ENCODE measurements at places on chromosomes 4 and X. TPM values are rescaled to one million over a fixed set of nuclear protein-coding genes. Genes with fewer than 3 reads are reported as not detected.
A peak's percentile ranks its signal among the peaks of the same experiment; 100 is the strongest.

GRCh38 chr4:4470208-4470607 is 71.6 kb downstream of the STX18 start:
- no peaks in the 10 kb centered on the region for H3K27me3 ChIP-seq
- no peak overlapping the region for H3K27ac ChIP-seq
- H3K36me3 ChIP-seq, result peaks cover 65% of the 10 kb centered on the region

DNA sequence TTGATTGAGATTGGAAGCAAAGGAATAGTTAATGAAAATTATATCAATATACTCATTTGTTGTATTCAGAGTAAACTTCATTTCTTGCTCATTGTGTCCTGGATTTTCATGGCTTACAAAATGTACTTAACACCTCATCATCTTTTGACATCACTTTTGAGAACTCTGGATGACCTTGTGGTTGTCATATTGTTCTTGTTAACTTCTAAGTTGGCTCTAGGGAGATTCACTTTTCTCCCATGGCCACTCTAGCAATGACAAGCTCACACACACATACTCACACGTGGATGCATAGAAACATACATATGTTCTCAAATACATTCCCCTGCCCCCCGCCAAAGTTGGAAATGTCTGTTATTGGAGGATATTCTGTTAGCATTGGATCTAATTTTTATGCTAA is 15.3 kb downstream of the PHEX start:
- no peaks in the 10 kb centered on the region for H3K4me1 ChIP-seq
- no peaks in the 10 kb centered on the region for H3K36me3 ChIP-seq
- no peak overlapping the region for H3K4me3 ChIP-seq
- H3K27ac ChIP-seq, result no peak overlapping the region
- H3K27me3 ChIP-seq, result no peaks in the 10 kb centered on the region

GRCh38 chr4:80139671-80140070 is 57.6 kb upstream of the PRDM8 start:
- peaks cover 33% of the 10 kb centered on the region for H3K4me1 ChIP-seq
- H3K27me3 ChIP-seq, result no peaks in the 10 kb centered on the region
- no peaks in the 10 kb centered on the region for H3K36me3 ChIP-seq
- H3K27ac ChIP-seq, result no peak overlapping the region

DNA sequence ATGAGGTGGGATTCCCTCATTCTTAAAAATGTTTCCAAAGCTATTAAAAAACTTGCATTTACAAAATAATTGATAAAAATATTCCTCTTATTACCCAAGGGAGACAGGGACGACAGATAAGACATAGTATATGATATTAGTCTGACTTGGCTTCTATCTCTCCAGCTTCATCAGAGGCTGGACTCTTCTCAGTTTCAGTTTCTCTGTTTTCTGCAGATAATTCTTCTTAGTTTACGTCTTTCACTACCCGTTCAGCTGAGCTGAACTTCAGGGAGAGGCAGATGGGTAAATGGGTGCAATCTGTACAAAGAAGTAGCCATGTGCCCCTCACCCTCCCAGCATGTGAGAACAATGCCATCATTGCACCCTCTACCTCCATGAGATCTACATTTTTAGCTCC is 214.0 kb upstream of the SLIT2 start:
- DNase-seq, result no peak
- no peak overlapping the region for H3K27ac ChIP-seq
- no peaks in the 10 kb centered on the region for H3K4me1 ChIP-seq
- H3K4me3 ChIP-seq, result no peak overlapping the region
- no peaks in the 10 kb centered on the region for H3K27me3 ChIP-seq

DNA sequence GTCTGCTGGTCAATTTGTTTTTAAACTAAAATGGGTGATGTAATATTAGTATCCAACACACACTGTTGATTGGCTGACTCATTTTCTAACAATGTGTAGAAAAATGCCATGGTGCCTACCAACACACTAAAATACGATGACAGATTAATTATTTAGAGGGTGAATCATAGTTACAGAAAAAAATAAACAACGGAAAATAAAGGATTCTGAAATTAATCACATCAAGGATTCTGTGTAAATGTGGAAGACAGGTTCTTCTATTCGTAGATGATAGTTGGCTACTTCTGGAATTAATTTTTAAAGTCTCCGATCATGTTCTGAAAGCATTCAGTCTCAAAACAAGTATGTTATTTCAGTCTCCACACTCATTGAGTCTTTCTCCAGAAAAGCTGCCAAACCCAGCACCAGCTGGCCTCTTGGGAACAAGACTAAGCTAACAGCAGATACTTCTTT is 8.2 kb upstream of the IQCM start:
- no peaks in the 10 kb centered on the region for H3K4me1 ChIP-seq
- H3K27me3 ChIP-seq, result no peaks in the 10 kb centered on the region
- no peak for DNase-seq
- H3K36me3 ChIP-seq, result no peaks in the 10 kb centered on the region
- no peak overlapping the region for H3K4me3 ChIP-seq

DNA sequence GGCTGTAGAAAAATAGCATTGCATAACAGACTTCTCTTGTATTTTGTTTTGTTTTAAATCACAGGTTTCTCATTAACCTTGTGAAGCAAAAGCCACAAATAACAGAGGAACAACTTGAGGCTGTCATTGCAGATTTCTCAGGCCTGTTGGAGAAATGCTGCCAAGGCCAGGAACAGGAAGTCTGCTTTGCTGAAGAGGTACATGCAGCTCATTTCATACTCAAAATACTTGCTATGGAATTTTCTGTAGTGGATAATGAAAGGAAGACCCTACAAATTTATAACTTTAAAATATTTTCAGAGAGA is 17.6 kb downstream of the AFP start:
- no peak for DNase-seq
- H3K4me1 ChIP-seq, result no peaks in the 10 kb centered on the region
- no peak overlapping the region for H3K27ac ChIP-seq
- peaks cover 23% of the 10 kb centered on the region for H3K27me3 ChIP-seq
- H3K4me3 ChIP-seq, result no peak overlapping the region

DNA sequence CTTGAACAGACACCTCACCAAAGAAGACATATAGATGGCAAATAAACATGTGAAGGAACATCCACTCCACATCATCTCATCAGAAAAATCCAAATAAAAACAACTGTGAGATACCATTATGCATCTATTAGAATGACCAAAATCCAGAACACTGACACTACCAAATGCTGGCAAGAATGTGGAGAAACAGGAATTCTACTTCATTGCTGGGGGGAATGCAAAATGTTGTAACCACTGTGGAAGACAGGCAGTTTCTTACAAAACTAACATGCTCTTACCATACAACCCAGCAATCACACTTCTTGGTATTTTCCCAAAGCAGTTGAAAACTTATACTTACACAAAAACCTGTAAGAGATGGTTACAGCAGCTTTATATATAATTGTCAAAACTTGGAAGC is 38.2 kb upstream of the ANTXR2 start:
- DNase-seq, result no peak
- H3K4me3 ChIP-seq, result no peak overlapping the region
- H3K27ac ChIP-seq, result no peak overlapping the region
- H3K4me1 ChIP-seq, result no peaks in the 10 kb centered on the region

DNA sequence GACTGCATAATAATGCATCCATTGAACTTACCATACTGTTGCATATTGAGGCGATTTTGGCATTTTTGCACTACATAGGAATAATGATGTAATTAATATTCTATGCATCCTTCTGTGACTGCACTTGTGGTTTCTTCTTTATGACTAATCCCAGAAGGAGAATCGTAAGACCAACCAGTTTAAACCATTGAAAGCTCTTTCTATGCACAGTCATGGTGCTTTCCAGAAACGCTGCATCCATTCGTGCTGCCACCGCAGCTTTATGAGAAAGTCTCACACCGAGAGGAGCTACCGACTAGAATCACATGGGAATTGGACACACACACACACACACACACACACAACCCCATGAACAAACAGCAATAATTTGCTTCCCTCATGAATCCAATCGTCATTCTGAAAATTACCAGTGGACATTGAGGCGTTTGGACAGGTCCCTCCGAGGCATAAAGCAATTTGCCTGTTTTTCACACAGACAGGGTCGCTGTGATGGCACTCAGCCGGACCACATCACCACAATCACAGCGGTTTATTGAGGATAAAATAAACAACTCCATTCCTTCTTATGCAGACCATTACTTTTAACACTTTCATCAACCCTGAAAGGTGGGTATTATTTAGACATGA is 64.2 kb downstream of the PACRGL start:
- no peak overlapping the region for H3K27ac ChIP-seq
- H3K27me3 ChIP-seq, result no peaks in the 10 kb centered on the region
- DNase-seq, result no peak
- H3K36me3 ChIP-seq, result no peaks in the 10 kb centered on the region

DNA sequence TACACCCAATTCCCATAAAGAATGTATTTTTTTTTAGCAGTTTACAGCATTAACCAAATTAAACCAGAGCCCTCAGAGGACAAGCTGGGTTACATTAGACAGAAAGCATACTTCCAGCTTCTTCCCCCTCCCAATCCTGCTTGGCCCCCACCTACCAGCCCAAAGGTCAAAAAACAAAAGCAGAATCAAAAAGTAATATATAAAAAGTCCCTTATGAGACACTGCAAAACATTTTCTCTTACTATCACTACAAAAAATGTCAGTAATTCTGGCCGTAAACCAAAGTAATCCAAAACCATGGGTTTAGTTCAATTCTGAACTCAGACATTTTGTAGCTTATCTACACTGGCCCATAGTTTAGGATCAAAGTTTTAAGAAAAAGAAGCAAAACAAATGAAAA is 38.0 kb downstream of the APBB2 start:
- peaks cover 4% of the 10 kb centered on the region for H3K27me3 ChIP-seq
- DNase-seq, result no peak
- no peaks in the 10 kb centered on the region for H3K36me3 ChIP-seq
- H3K4me3 ChIP-seq, result no peak overlapping the region
- H3K4me1 ChIP-seq, result no peaks in the 10 kb centered on the region

DNA sequence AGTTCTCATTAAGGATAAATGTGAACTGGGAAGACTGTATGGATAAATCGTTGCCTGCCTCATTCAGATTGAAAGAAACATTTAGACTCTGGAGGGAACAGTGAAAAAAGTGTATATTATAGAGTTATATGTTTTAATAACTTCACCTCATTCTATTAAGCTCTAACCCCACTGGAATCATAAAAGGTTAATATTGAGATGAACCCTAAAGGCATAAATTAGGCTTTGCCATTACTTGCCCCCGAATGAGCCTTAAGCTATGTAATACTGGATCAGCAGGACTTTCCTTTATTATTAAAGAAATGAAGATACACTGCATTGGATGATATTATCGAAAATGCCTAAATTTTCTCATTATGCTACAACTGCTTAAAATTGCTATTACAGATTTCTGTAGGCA is 44.1 kb upstream of the SPANXD start:
- no peak overlapping the region for H3K4me3 ChIP-seq
- no peak overlapping the region for H3K27ac ChIP-seq
- H3K27me3 ChIP-seq, result no peaks in the 10 kb centered on the region
- H3K4me1 ChIP-seq, result no peaks in the 10 kb centered on the region
- DNase-seq, result no peak

GRCh38 chr4:139656614-139657486 is 8.8 kb upstream of the MGST2 start:
- no peaks in the 10 kb centered on the region for H3K36me3 ChIP-seq
- no peak overlapping the region for H3K4me3 ChIP-seq
- DNase-seq, result no peak
- H3K4me1 ChIP-seq, result peaks cover 5% of the 10 kb centered on the region
- H3K27ac ChIP-seq, result no peak overlapping the region

- no peak for DNase-seq
- H3K4me3 ChIP-seq, result no peak overlapping the region
- no peak overlapping the region for H3K27ac ChIP-seq
- no peaks in the 10 kb centered on the region for H3K36me3 ChIP-seq
- H3K27me3 ChIP-seq, result no peaks in the 10 kb centered on the region
These were observed 134.5 kb upstream of the PCDH10 start for GRCh38 chr4:133014473-133015135.

DNA sequence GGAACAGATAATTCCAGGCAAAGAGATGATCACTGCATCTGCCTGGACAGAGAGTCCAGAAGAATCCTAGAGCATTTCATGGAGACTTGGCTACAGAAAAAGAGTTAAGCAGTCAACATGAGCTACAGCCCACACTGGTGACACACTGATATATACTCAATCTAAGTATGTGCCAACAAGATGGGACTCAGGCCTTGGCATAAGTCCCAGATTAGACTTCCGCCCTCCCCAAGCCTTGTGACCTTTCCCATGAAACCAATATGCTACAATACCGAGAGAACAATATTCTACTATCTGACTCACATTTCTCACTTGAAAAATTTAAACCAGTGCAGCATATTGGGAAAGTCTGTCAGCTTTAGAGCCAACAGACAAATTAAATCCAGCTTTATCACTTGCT is 65.7 kb upstream of the SLITRK2 start:
- DNase-seq, result no peak
- H3K4me1 ChIP-seq, result no peaks in the 10 kb centered on the region
- H3K27ac ChIP-seq, result no peak overlapping the region
- H3K4me3 ChIP-seq, result no peak overlapping the region
- no peaks in the 10 kb centered on the region for H3K27me3 ChIP-seq

DNA sequence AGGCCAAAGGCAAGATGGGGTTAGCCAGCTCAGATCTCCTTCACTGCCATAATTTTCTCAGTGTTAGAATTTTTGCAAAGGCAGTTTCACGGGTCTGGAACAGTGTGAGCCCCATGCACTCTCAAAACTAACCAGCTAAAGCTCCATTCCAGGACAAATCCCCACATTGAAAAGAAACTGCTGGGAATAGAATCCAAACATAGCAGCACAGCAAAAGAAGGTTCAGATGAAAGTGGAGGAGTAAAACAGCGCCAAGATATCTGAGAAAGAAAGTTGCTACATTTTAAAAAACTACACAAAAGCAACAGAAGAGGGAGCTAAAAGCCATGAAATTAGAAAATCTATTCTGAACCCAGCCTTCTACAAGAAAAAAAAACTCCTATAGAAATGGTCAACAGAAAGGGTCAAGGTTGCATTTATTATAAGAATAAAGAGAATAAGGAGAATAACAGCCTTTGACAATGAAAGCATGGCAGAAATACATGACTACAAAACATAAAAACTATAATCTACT is 39.6 kb upstream of the SLC7A3 start:
- DNase-seq, result no peak
- H3K27me3 ChIP-seq, result no peaks in the 10 kb centered on the region
- H3K36me3 ChIP-seq, result no peaks in the 10 kb centered on the region
- peak overlapping the region; percentile 28 for H3K4me3 ChIP-seq
- H3K4me1 ChIP-seq, result peaks cover 7% of the 10 kb centered on the region
- no peak overlapping the region for H3K27ac ChIP-seq

DNA sequence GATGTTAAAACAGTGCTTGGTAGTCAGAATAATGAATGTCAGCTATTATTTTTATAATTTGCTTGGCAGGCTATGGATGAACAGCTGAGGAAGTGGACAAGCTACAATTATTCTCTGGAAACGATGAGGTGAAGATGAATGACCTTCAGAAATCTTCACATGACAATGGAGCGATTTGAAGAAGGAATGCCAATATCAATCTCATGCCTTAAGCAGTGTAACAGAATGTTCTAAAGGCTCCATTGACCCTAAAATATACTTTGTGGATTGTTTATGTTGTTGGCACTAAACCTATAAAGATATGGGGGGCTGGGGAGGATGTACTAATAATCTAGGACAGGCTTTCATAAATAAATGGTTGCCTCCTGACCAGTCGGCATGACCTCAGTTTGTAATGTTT is 36.2 kb downstream of the COL25A1 start:
- H3K36me3 ChIP-seq, result no peaks in the 10 kb centered on the region
- H3K27me3 ChIP-seq, result no peaks in the 10 kb centered on the region
- no peak overlapping the region for H3K27ac ChIP-seq
- DNase-seq, result no peak
- no peak overlapping the region for H3K4me3 ChIP-seq

Gene AGA
- 31.1 TPM for total RNA-seq

Gene TMEM35A
- total RNA-seq, result not detected

Gene HMX1
- total RNA-seq, result not detected

Gene NR0B1
- not detected for total RNA-seq

Gene PPM1K
- 76.6 TPM for total RNA-seq

Gene SUPT20HL1
- not detected for total RNA-seq

Gene NDNF
- not detected for total RNA-seq

Gene TRIM60
- not detected for total RNA-seq

Gene TMEM192
- total RNA-seq, result 17.0 TPM

All from activated B cell treated with CpG ODN at 0.5 μM for 24 hours (primary cell).